ENCODE measurements at places on chromosomes 4 and X.

- no peak for DNase-seq
Measured at GRCh38 chr4:99574530-99575324, at the start of gene MTTP. MTTP (plus strand) TSS chr4:99574824; CDS start chr4:99574910, 86 bp downstream.

DNA sequence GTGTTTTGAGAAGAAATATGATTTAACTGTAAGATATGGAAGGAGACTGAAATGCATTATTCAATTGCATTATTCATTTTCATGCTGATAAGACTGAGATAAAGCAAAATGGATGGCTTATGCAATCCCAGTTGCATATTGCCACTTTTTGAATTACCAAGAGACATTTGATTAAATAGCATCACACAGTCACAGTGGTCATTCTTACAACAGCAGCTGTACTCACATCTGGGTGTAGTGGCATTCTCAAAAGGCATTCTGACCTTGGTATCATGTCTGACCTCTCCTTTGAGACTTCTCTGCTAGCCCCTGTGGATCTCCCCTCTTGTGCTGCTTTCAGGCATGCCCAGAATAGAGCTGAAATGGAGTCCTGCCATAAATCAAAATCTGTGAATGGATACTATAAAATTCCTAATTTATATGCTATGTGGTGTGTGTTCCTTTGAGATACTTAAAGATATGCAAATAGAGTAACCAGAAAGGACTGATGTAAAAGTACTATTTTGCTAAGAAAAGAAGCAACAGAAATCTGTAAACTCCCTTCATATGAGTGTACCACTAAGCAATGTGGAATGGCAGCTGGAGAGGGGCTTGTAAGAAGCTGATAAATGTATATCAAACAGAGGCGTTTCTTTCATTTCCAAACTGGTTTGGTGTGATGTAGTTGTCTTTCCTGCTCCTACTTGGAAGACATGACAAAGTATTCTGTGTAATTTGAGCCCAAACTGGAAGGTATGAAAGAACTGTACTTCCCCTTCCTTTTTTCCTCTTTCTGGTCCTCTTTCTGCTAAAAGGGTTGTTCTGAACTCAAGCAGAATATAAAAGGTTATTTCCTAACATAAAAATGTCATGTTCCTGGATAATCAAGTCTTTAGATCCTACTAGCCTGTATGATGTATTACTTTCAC, 25.4 kb upstream of the METAP1 start:
- DNase-seq, result no peak

GRCh38 chr4:94349193-94349592, 6.6 kb upstream of the HPGDS start:
- no peak for DNase-seq

- DNase-seq, result no peak
Measured at GRCh38 chr4:2285613-2286381, 23.9 kb upstream of the MXD4 start.

DNA sequence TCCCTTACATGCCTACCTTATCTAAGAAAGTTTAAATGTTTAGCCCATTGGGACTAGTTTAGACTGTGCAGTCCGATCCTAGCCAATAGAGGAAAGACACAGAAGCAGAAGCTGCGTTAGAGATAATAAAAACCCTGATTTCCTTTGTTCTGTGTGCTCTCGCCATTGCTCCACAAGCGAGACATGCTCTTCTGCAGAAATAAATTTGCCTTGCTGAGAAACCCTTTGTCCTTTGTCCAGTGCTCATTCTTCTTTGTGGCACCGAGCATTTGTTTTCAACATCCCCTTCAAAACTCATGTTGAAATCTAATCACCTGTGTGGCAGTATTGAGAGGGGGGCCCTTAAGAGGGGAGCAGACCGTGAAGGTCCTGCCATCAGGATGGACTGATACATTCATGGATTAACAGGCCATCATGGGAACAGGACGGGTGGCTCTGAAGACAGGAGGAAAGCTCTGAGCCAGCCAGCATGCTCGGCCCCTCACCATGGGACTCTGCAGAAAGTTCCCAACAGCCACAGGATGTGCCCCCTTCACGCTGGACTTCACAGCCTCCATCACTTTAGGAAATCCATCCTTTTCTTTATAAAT, 94.5 kb downstream of the ABLIM2 start:
- DNase-seq, result no peak

- no peak for DNase-seq
Measured at GRCh38 chr4:38876636-38877035, 9.0 kb downstream of the FAM114A1 start.

DNA sequence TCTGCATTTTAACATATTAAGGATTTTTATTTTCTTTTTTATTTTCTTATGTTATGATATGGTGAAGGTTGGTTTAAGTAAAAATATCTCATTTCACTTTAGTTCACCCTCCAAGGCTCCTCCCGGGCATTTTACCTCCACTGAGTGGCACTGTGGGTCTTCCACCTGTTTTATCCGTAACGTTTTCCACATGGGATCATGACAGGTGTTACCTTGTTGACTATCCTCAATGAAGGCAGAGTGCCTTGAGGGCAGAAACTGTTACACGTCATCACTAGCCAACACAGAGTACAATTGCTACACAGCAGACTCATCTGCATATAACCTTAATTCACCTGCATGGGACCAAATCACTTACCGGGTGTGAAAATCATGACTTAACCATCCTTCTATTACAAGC, 105.8 kb downstream of the GEMIN8 start:
- peak; percentile 13 for DNase-seq

DNA sequence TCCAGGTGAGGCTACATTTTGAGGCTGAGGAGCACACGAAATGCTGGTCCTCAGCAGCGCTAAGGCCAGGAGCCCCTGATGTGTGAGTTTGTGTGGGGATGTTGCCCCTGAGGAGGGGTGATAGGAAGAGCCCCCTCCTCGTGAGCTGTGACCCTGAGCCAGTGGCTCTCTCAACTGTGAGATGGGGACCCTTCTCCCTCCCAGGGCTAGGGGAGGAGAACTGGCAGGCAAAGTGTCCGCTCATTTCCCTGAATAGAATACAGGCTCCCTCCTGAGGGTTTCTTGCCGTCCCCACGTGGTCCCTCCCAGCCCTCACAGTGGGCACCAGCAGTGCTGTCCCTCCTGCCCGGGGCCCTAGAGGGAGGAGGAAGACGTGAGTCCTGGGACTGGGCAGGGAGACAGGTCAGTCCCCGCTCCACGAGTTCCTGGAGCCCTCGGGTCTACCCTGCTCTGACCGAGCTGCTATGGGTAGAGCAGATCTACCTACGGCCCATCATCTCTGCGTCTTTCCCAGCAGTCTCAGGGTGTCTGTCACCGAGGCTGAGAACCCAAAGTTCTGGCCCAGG, 21.0 kb upstream of the TBC1D14 start:
- no peak for DNase-seq

- no peak for DNase-seq
Measured at GRCh38 chr4:53505947-53506346, 85.3 kb downstream of the LNX1 start.

Data from WERI-Rb-1 (cell line).